ENCODE measurements at places on chromosomes 5 and 9.

DNA sequence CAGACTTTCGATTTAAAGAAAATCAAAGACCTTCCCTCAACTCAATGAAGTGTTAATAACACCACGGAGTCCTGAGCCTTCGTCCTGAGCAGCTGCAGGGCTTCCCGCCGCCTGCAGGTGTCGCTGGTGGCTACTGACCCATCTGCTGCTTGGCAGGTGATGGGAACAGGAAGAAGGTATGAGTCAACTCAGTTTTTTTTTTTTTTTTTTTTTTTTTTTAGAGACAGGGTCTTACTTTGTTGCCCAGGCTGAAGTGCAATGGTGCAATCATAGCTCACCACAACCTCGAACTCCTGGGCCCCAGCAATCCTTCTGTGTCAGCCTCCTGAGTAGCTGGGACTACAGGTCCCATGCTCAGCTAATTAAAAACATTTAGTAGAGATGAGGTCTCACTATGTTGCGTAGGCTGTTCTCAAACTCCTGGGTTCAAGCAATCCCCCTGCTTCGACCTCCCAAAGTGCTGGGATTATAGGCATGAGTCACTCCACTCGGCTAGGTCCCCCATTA is 185.7 kb upstream of the IL12B start:
- DNase-seq: peak; percentile 53

- DNase-seq: no peak
Measured at GRCh38 chr5:162193012-162193411, 125.4 kb downstream of the GABRG2 start.

- no peak for DNase-seq
Measured at GRCh38 chr9:132460240-132460639, 50.2 kb downstream of the CFAP77 start.

DNA sequence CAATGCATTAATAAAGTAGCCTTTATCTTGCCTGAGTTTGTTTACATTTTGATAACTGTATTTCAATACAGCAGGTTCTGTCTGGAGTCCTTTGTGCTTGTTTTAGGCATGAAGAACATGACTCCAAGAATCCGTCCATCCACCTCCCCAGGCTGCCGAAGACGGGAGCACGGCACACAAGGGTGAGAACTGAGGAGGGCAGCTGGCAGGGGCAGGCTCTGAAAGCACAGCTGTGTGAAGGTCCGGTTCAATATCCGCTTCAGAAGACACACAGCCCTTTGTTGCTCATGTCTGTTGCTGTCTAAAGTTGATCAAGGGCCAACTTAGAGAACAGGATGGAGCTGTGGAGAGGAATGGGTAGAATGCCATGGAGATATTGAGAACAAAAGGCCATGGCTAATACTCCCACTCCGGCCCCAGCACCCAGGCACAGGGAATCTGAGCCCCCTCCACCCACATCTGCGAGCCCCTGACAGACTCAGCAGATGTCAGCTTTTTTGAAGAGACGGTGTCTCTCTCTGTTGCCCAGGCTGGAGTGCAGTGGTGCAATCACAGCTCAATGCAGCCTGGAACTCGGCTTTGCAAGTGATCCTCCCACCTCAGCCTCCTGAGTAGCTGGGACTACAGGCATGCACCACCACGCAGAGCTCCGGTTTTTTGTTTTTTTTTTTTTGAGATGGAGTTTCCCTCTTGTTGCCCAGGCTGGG is 58.5 kb upstream of the GNE start:
- DNase-seq: no peak

DNA sequence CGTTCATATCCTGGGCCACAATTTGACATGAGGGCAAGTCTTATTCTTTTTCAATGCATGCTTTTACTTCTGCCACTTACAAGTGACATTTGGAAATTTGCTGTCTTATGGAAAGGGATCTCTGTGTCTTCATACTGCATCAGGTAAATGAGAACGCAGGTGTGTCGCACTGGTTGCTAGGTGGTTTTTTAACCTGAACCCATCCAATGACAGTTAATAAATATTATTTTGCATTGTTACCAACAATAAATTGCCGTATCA is 1.1 kb downstream of the ADAMTS16 start:
- DNase-seq: no peak

DNA sequence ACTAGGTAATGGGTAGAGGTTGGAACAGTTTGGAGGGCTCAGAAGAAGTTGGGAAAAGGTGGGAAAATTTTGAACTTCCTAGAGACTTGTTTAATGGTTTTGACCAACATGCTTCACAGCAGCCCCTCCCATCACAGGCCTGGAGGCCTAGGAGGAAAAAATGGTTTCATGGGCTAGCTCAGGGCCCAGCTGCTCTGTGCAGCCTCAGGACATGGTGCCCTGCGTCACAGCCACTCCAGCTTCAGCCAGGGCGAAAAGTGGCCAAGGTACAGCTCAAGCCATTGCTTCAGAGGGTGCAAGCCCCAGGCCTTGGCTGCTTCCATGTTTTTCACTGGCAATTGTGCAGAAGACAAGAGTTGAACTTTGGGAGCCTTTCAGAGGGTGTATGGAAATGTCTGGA is 453.7 kb downstream of the LRRC70 start:
- no peak for DNase-seq

GRCh38 chr5:64880821-64881220 is 112.1 kb downstream of the CWC27 start:
- no peak for DNase-seq

- peak; percentile 80 for DNase-seq
Measured at GRCh38 chr5:143886651-143887638, 75.0 kb downstream of the HMHB1 start.

DNA sequence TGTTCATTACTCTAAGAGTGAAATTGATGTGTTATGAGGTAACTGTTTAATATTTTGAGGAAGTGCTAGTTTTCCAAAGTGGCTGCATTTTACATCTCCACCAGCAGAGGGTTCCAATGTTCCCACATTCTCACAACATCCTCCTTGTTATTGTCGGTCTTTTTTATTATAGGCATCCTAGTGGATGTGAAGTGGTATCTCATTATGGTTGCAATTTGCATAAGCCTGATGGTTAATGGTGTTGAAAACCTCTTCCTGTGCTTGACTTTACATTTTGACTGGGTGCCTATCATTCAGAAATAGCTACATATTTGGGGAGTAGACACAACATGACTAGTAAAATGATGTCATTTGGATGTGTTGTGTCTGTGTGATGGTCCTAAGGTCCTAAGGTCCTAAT is 143.6 kb downstream of the MRPS30 start:
- DNase-seq: peak; percentile 8

- DNase-seq: peak; percentile 19
Measured at GRCh38 chr5:127985811-127986325, 97.7 kb upstream of the SLC12A2 start.

GRCh38 chr5:109759306-109759705 is 69.6 kb downstream of the MAN2A1 start:
- DNase-seq: peak; percentile 35

GRCh38 chr9:1083325-1083913 is 33.3 kb downstream of the DMRT2 start:
- peak; percentile 31 for DNase-seq

DNA sequence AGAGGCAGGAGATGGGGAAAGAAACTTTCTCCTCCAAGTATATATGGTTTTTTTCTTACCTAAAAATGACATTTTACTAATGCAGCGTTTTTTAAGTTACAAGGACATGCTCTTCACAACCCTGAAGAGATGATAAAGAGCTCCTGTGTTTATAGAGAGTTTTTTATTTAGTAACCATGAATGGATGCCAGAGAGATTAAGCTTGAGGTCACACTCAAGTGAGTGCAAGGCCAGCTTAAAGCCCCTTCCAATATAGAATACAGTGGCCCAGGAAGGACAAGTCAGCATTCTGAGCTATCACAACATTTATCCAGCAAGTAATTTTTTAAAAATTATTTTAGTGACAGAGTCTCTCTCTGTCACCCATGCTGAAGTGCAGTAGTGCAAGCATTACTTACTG is 6.7 kb upstream of the HAVCR2 start:
- DNase-seq: no peak

- DNase-seq: no peak
Measured at GRCh38 chr9:134942788-134943184, 25.1 kb upstream of the FCN1 start.

DNA sequence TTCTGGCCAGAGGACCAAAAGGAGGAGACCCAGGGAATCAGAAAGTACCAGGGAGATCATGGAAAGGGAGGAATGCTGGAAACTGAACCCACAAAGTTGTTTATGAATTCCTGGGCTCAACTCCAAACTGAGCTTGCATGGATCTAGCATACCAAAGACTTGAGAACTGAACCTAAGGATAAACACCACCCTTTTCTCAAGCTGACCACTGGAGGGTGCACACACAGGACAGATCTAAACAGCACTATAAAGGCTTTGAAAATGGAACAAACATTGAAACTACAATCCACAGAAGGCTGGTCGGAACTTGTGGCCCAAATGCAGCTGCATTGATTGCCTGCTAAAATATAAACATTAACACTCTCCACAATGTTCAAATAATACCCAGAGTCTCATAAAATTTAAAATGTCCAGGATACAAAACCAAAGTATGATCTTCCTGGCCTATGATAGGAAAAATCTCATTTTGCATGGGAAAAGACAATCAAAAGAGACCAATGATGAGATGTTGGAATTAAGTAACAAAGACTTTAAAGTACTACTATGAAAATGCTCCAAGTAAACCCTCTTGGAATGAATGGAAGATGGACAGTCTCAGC is 15.6 kb upstream of the IRF1 start:
- peak; percentile 97 for DNase-seq

DNA sequence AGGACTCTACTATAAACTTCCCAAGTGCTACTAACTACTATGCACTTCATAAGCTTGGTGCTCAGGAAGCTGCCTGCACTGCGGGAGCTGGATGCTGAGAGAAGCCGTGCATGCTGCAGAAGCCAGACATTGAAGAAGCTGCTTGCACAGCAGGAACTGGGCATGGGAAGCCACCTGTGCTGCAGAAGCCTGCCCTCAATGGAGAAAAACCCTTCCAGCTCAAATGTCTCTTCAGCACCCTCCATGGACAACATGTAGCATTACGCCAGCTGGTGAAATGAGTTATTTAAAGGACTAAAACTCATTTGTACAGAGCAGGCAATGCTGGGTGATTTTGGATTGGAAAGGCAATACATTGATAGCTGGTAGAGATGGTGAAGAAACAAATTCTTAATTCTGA is 247.2 kb downstream of the KIF4B start:
- DNase-seq: no peak

GRCh38 chr5:151707567-151707966 is 20.9 kb upstream of the SPARC start:
- DNase-seq: peak; percentile 39

DNA sequence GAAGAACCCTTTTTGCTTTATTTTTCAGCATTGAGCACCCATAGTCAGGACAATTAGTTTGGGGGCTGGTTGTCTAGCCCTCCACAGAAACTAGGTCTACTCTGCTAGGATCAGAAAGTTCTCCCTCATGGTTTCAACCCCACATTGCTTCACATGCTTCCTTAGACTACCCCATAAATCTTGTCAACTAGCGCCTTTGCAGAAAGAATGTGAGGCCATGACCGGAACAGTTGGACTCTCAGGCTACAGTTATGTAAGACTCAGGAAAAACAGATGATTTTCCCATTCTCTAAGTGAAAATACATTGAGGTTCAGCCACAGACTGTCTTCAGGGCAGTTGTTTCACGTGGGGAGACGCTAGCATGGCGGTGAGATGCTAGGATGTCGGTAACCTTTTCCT is 255.6 kb downstream of the NR3C1 start:
- peak; percentile 78 for DNase-seq

DNA sequence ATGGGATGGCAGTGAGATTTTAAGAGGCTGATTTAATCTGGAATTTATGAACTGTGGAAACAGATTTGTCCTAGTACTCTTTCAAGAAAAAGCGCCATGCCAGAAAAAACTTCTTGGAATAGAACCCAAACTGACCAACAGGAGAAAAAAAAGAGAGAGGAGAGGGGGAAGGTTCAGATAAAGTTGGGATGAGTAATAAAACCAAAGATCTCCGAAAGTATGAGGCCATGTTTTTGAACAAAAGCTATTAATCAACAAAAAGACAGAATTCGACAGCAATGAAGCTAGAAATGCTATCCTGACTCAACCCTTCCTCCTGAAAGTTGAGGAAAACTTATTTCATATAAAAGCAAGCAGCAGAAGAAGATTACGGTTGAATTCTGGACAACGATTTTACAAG is 135.5 kb downstream of the CEMIP2 start:
- DNase-seq: no peak

DNA sequence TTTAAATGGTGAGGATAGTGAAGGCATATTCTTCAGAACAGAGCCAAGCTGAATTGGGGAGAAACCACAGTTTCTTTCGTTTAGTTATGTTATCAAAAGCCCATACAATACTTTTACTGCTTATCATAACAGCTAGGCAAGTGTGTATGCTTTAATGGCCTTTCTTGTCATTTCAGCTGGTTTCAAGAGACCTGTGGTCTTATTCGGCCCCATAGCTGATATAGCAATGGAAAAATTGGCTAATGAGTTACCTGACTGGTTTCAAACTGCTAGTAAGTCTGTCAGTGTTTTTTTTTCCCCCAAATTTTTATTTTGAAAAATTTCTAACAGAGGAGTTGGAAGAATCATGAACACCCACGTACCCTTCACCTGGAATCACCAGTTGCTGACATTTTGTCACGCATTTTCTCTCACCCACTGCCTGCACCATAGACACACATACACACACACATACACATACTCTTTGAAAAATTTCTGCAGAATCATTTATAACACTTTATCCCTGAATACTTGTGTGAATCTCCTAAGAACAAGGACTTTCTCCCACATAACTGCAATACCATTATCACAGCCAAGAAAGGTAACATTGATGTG is 63.7 kb downstream of the TJP2 start:
- DNase-seq: no peak

- peak; percentile 68 for DNase-seq
Measured at GRCh38 chr5:71482132-71482531, 26.7 kb downstream of the BDP1 start.

GRCh38 chr5:82151662-82152061 is 126.5 kb downstream of the RPS23 start:
- peak; percentile 9 for DNase-seq

DNA sequence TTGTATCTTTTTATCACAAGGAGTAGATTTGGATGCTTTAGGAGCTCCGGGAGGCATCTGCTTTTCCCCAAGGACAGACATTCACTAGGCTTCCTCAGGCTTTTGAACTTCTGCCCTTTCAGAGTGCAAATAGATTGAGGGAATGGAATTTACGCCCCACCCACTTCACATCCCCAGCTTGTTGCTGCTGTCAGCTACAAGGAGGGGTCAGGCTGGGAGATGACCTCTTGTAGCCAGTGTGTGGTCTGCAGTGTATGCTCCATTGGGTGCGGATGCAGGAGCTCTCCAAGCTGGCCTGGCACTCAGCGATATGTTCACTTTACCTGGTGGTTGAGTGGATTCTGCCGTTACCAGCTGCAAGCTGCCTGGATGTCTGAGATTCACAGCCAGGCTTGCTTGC is 6.4 kb downstream of the TNFSF15 start:
- peak; percentile 14 for DNase-seq

- DNase-seq: no peak
Measured at GRCh38 chr5:58022055-58022454, 437.8 kb downstream of the PLK2 start.
